NCI-H146 (cell line): ENCODE measurements at places on chromosomes 5 and 9.

- no peak for DNase-seq
Measured at GRCh38 chr5:168600409-168600808, 21.2 kb upstream of the PANK3 start.

GRCh38 chr5:137105351-137106035, 393.6 kb downstream of the SPOCK1 start:
- no peak for DNase-seq

DNA sequence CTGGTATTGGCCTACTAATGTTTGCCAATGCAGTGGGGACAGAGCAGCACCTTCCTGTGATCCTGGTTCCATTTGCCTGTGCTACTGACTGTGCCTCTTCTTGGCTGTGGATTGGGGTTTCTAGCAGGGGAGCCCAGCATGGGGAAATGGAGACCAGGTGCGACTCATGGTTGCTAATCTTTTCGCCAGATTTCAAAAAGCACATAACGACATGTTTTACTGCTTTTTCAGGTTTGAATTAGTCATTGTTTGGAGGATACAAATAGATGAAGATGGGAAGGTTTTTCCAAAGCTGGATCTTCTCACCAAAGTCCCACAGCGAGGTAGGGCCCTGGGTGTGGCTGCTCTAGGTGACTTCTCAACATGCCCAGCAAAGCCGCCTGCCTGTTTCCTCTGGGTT, 57.6 kb downstream of the IPPK start:
- no peak for DNase-seq

DNA sequence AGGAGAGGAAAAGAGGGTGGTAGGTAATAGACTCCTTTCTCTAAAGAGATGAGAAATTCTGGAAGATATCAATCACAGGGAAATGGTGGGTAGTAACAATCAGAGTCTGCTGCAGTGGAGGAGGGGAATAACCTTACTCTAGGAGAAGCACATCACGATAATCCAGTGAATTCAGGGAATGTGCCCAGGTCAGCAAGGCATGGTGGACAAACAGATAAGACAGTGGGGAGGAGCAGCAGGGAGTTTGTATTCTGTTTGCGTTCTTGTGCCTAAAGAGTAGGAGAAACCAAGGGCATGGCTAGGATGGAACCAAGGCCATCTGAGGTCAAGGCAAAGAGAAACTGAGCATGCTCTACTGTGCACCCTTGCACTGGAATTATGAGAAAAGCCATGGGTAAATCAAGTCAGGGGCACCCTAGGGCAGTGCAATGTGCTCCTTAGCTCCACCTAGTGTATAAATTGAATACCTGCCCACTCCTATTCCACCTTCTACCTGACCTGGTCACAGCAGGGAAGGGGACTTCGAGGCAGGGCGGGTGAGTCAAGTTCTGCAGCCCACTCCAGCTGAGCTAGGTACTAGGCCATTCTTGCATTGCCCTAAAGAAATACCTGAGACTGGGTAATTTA, 31.6 kb downstream of the RETREG1 start:
- no peak for DNase-seq

DNA sequence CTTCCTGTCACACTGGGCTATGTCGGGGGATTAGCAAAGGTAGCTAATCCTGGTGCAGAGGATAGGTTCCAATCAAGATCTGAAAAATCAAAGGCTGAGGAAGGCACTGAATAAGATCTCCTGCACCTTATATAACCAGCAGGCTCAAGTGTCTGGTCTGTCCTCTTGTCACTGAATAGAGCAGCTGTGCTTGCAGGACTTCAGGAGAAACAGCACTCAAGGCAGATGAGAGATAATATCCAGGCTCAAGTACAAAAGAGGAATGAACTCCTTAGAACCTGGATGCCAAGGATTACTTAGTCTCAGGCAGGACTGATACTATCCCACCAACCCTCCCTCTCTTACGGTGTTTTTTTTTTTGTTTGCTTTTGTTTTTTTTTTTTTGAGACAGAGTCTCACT, 108.8 kb upstream of the LRRTM2 start:
- no peak for DNase-seq

DNA sequence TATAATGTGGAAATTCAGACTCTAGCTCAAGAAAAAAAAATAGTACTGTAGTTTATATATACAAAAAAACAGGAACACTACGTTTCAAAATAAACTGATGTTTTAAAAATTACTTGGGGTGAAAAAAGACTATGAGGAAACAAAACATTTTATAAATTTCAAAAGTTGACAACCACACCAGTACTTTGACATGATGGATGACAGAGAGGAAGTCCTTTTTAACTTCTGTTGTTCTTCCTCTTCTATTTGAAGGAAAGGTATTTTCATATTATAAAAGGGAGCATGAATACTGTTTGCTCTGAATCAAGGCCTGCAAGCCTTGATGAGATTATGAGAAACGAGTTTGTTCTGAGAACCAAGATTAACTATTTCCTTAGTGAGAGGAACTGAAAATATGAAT, 456.9 kb downstream of the TAF11L14 start:
- no peak for DNase-seq

- DNase-seq, result peak; percentile 30
Measured at GRCh38 chr5:21919414-21920022, 933.6 kb downstream of the CDH12 start.

DNA sequence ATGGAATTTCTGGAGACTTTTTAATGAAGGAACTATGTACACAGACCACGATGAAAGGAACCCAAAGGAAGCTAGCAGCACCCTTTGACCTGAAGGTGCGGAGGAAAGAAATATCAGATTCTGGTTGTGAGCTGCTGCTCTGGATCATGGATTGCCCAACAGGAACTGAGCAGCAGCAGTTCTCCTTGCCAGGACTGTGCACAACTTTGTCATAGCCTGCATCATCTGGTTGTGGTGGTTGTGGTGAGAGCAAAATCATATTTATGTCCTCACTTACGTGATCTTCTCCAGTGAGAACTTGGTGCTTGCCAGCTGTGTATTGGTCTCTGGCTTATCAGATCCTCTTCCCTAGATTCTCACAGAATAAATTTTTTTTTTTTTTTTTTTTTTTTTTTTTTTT, 70.7 kb upstream of the LPAR1 start:
- DNase-seq, result no peak

- no peak for DNase-seq
Measured at GRCh38 chr5:72452515-72453245, 54.5 kb downstream of the ZNF366 start.

- peak; percentile 69 for DNase-seq
Measured at GRCh38 chr5:83718195-83718825, 2.3 kb downstream of the HAPLN1 start.

DNA sequence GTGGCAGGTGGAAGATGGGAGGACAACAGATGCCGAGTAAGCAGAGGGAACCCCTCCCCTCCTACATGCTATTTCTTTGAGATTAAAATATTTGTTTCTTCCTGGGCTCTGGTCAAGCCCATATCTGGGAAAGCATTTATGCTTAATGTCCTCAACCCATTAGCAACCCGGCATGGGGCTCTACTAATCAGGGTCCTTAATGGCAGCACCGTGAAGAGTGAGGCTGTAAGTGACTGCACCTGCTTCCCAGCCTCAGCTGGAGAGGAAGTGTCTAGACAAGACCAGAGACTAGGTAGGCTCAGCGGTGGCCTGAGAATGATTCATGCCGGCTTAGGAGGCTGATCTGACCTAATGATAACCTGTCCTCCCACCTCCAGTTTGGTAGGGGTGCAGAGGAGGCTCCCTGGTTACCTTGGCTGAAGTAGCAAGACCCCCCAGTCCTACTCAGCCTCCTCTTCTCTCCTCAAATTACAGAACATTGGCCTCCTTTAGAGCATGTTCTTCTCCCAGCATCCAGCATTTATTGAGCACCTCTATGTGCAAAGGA, 61.3 kb upstream of the HSPA9 start:
- peak; percentile 91 for DNase-seq

- peak; percentile 35 for DNase-seq
Measured at GRCh38 chr9:135440620-135441019, 39.0 kb upstream of the PPP1R26 start.

GRCh38 chr5:61142811-61143210, 19.5 kb downstream of the SMIM15 start:
- DNase-seq, result no peak

- DNase-seq, result no peak
Measured at GRCh38 chr5:35443803-35444595, 173.7 kb upstream of the SPEF2 start.

DNA sequence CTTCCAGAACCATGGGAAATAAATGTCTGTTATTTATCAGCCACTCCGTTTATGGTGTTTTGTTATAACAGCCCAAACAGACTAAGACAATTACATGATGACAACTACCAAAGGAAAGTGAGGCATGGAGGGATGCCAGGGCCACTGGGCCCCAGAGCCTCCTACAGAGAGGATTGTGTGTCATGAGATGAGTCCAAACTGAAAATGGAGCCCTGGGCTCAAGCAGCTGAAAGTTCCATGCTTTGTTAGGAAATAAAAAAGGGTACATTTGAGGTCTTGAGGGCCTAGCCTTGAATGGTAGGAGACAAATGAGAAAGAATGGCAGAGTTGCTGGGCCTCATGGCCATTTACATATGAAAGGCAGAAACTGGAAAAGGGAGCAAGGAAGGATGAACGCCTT, 586.5 kb downstream of the CETN3 start:
- no peak for DNase-seq

GRCh38 chr9:14146201-14146874, 167.6 kb downstream of the NFIB start:
- no peak for DNase-seq

DNA sequence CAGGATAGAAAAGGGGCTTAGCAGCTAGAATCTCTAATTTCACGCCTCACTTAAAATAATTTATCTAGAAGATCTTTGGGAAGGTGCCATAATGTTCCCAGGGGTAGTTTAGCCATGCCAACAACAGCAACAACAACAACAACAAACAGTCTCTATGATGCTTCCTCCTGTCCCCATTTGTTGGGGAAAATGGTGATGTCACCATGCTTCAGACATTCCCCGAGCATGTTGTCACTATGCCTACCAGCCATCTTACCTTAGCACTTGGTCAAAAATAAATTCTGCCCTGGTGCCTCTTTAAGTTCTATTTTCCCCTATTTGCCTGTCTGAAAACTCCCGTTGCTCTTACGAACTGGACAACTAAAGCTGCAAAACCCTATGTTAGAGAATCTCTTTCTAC, 76.6 kb downstream of the KCNN2 start:
- DNase-seq, result no peak

DNA sequence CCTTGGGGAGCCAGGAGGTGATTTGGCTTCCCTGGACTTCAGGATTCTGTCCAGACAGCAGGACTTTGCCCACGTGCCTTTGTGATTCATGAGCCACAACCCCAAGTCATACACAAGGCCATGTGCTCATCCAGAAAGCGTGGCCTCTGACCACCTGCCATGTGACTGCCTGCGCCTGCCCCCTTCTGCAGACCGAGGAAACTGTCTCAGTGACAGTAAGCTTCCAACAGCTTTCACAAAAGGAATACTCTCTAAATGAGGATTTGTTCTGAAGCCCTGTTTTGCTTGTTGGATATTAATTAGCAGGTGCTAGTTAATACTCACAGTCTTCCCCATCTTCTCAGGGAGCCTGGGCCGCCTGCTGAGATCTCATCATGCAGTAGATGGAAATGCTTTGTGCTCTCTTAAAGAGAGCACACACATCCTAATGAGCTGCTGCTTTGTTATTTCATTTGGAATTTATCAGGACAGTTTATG, 36.9 kb upstream of the ANGPTL2 start:
- DNase-seq, result peak; percentile 82

DNA sequence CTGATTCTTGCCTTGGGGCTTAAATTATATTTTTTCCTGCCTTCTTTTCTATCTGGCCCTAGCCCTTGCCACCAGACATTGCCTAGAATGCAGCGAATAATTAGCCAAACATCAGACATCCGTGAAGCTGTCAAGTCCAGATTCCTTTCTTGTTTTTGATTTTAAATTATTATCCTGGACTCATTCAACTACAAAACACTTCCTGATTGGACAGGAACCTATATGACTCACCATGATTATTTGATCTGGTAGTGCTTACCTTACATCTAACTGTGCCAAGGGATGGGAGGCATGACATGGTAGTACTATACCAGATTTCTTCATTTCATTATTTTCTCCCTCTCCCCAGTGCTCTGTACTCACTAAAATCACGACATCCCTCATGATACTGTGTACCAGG, 829.6 kb downstream of the TLR4 start:
- DNase-seq, result no peak

- no peak for DNase-seq
Measured at GRCh38 chr9:36893184-36893583, 140.9 kb downstream of the PAX5 start.

GRCh38 chr9:121776739-121777637, 125.6 kb downstream of the DAB2IP start:
- DNase-seq, result no peak

- DNase-seq, result no peak
Measured at GRCh38 chr5:140213370-140213983, 38.5 kb downstream of the CYSTM1 start.

DNA sequence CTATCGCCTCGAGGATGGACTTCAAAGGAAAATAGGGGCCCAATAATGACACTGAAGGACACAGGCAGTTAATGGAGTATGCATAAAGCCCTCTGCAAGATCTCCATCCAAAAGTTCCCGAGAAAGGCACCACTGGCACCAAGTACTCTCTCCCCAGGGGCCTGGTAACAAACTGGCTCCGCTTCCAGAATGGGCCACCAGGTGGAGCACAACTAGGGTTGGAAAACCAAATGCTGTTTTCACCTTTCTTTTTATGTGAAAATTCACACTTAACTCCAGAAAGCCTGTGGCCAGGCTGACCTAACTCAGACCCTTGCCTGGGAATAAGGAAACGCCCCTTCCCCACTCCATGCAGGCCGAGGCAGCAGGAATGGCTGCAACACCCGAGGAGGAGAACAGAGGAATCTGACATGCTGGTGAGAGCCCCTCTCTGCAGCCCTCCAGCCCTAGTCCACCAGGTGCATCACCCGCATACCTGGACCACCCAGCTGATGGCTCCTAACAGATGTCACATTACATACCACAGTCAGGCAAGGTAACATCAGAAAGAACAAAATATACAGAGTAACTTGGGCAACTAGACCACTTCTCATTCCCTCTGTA, 42.8 kb downstream of the CAMSAP1 start:
- peak; percentile 15 for DNase-seq

GRCh38 chr9:4938496-4938895, 46.6 kb upstream of the JAK2 start:
- no peak for DNase-seq

- DNase-seq, result no peak
Measured at GRCh38 chr9:105861972-105862371, 167.6 kb downstream of the TMEM38B start.

DNA sequence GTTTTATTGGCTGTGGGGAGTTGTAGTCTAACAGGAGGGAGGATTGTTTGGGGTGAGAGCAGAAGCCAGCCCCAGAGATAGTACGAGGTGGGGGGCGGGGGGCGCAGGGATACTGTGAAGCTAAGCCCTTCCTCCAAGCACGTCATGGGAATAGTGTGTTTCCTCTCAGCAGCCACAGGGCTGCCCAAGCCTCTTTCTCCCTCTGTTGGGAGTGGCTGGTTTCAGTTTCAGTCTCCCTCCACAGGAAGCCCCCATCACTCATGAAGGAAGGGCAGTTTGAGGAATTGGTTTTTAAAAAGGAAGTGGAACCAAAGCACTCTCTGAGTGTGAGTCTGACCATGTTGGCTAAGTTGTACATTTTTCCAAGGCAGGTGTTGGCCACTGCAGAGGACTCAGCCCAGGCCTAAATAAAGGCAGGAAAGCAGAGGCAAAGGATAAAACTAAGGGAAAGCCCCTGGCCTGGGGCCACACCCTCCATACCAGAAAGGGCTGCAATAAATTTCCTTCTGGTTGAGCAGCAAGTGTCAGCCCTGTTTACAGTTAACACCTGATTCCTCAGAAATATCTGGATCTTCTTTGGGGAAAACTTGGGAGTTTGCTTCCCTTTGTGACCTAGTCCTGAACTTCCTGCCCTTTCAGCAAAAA, 3.2 kb downstream of the RAB24 start:
- no peak for DNase-seq

GRCh38 chr5:62477801-62478200, 65.2 kb downstream of the IPO11 start:
- no peak for DNase-seq
